Naive thymus-derived CD8-positive, alpha-beta T cell (primary cell): ENCODE measurements at places on chromosomes 3 and 15.

- DNase-seq: no peak
- no peaks in the 10 kb centered on the region for H3K27me3 ChIP-seq
- H3K36me3 ChIP-seq: peaks cover 2% of the 10 kb centered on the region
- no peaks in the 10 kb centered on the region for H3K4me1 ChIP-seq
- H3K27ac ChIP-seq: no peak overlapping the region
- H3K4me3 ChIP-seq: no peak overlapping the region
Measured at GRCh38 chr3:124951511-124952281, 17.1 kb upstream of the MUC13 start.

DNA sequence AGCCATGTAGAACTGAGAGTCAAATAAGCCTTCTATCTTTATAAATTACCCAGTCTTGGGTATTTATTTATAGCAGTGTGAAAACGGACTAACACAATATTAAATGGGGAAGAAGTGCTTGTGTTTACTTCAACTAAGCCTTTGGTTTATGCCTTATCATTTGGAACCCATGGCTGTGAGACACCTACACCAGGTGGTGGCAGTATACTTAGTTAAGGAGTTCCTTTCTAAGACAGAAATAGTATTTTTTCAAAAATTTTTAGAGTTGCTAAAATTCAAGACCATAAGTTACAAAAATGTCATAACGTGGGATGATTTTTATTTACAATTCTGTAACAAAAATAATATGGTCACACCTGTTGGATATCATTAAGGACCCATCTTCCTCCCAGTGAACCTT lies 354.5 kb upstream of the SOX14 start:
- H3K36me3 ChIP-seq: peaks cover 9% of the 10 kb centered on the region
- no peak overlapping the region for H3K4me3 ChIP-seq
- H3K27ac ChIP-seq: no peak overlapping the region
- H3K4me1 ChIP-seq: no peaks in the 10 kb centered on the region
- no peak for DNase-seq
- no peaks in the 10 kb centered on the region for H3K27me3 ChIP-seq

- DNase-seq: no peak
- no peak overlapping the region for H3K4me3 ChIP-seq
- H3K4me1 ChIP-seq: peaks cover 11% of the 10 kb centered on the region
- no peak overlapping the region for H3K27ac ChIP-seq
Measured at GRCh38 chr3:48110463-48110862, 77.8 kb downstream of the CDC25A start.

DNA sequence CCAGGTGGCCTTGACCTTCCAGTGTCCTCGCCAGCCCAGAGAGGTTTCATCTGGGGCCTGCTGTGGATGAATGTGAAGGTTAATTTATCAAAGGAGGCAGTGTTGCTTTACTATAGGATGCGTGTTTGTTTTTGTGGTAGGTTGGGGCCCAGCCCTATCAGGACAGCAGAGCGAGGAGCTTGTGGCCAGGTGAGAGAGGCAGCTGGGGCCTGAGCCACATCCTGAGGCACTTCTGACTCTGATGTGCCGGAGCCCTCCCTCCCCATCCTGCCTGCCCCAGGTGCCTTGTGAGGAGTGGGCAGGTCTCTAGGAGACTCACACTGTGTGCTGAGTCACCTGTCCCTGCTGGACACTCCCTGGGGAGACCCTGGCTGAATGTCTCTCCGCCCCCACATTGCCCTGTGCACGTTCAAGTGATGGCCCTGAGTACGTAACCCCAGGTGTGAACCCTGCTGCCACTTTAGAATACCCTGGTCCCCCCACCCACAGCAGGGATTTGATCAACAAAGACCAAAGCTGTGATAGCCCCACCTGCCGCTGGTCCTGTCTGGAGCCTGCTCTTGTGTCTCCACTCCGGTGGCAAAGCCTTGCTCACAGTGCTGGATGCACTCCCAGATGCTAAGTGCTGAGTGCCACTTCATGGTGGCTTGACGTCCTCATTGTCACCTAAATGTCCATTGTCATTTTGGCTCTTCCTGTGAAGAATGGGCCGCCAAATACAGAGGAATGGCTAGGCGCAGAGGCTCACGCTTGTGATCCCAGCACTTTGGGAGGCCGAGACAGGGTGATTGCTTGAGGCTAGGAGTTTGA lies 16.0 kb downstream of the FBLN2 start:
- DNase-seq: peak; percentile 37
- H3K4me1 ChIP-seq: peaks cover 19% of the 10 kb centered on the region
- no peaks in the 10 kb centered on the region for H3K36me3 ChIP-seq

DNA sequence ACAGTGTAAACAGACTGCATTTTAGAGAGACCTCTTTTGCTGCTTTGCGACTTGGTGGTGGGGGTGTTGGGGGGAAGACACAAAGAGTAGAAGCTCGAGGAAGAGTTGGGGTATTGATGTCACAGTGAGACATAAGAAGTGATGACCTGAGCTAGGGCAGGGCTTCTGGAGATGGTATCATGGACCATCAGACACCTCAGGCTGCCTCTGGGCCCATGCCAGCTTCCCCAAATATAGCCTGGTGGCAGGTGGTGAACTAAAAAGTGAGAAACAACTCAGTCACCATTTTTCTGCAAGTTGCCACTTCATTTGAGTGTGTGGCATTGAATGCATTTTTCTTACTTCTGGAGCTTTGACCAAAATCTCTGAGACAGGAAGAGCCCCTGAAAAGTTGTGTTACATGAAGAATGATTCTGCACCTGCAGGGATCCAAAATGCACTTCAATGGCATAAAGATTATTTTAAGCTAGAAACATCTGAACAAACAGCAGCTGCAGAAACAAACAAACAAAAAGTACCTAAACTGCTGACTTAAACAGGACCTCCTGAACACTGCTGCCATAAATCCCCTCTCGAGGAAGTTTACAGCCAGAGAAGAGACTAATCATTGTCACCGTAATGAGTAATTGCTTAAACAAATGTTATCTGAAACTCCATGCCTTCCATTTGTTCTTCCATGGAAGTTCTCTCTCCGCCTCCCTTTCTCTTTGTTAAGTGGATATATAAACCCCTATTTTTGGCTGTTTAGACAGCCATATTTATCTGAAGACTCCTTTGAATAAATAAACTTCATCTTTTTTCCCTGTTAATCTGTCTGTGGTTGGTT lies 15.2 kb upstream of the XIRP1 start:
- no peaks in the 10 kb centered on the region for H3K36me3 ChIP-seq
- peaks cover 20% of the 10 kb centered on the region for H3K4me1 ChIP-seq
- no peak overlapping the region for H3K27ac ChIP-seq
- H3K27me3 ChIP-seq: no peaks in the 10 kb centered on the region

DNA sequence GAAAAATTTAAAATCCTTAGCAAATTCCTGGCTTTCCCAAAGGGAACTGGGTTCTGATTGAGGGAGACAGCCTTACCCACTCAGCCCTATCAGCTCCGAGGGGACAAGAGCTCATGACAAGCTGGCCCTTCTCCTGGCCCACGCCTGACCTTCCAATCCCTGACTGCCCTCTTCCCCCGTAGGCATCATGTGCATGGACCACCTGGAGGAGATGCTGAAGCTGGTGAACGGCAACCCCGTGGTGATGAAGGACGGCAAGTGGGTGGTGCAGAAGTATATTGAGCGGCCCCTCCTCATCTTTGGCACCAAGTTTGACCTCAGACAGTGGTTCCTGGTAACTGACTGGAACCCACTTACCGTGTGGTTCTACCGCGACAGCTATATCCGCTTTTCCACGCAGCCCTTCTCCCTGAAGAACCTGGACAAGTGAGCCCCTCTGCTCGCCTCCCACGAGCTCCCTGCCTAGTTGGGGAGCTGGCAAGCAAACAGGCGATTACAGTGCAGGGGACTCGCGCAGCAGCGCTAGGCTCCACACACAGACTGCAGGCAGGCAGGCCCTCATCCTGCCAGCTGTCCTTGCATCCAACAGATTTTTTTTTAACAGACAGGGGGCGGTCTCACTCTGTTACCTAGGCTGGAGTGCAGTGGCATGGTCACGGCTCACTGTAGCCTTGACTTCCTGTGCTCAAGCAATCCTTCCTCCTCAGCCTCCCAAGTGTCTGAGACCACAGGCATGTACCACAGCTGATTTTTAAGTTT lies 16.8 kb downstream of the RPUSD3 start:
- H3K27me3 ChIP-seq: no peaks in the 10 kb centered on the region
- peaks cover 3% of the 10 kb centered on the region for H3K36me3 ChIP-seq
- no peak overlapping the region for H3K27ac ChIP-seq
- H3K4me1 ChIP-seq: peaks cover 7% of the 10 kb centered on the region
- no peak for DNase-seq

DNA sequence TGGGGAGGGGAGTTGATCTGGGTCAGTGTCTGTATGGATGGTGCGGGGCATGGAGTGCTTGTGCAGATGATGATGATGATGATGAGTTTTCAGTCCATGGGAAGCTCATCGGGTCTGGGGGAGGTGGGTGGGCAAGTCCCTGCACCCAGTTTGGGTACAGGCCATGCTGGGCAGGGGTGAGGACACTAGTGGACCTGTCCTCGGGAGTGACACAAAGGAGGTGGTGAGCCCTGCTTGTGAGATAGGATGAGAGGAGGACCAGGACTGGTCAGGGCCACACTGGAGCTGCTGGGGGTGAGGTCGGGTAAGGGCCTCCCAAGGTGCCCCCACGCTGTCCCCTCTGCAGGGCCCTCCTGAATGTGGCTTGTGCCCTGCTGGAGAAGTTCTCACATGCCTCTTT lies 177.9 kb downstream of the APBA2 start:
- H3K4me1 ChIP-seq: peaks cover 54% of the 10 kb centered on the region
- H3K27ac ChIP-seq: no peak overlapping the region
- no peaks in the 10 kb centered on the region for H3K27me3 ChIP-seq
- no peaks in the 10 kb centered on the region for H3K36me3 ChIP-seq
- DNase-seq: no peak
